ENCODE measurements at places on chromosomes 16 and 17.
A peak's percentile ranks its signal among the peaks of the same experiment; 100 is the strongest.

DNA sequence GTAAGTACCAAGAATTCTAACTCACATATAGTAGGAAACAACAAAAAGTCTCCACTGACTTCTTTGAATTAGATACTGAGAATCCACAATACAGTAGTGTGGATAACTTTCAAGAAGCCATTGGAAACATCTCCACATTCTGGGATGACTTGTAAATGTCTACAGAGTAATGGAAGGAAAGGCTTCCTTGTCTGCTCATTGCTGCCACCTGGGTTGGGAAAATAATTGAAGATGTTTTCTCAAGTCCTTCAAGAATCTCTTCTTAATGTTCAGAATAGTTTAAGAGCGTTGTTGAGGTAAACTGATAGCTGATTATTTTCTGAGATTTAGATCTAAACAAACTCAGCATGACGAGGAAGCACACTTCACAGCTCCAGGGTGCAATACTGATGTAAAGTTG is 14.0 kb downstream of the CPSF4L start:
- no peak for DNase-seq

GRCh38 chr16:6751191-6751590 is 581.5 kb upstream of the RBFOX1 start:
- no peak for DNase-seq

DNA sequence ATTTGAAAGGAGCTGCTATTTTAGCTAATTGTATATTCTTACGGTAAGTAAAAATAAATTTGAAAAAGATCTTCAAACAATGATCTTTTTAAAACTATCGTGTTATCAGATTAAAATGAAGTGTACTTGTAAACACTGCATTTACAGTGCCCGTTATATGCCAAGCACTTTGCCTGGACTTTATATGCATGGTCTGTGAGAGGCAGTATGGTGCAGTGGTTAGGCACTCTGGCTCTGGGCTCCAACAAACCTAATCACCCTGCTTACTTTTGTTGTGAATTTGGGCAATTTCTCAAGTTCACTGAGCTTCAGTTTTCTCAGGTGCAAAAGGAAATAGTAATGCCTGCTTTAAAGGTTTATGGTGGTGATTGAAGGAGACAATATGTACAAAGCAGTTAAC is 1.4 kb downstream of the PMP22 start:
- no peak for DNase-seq

DNA sequence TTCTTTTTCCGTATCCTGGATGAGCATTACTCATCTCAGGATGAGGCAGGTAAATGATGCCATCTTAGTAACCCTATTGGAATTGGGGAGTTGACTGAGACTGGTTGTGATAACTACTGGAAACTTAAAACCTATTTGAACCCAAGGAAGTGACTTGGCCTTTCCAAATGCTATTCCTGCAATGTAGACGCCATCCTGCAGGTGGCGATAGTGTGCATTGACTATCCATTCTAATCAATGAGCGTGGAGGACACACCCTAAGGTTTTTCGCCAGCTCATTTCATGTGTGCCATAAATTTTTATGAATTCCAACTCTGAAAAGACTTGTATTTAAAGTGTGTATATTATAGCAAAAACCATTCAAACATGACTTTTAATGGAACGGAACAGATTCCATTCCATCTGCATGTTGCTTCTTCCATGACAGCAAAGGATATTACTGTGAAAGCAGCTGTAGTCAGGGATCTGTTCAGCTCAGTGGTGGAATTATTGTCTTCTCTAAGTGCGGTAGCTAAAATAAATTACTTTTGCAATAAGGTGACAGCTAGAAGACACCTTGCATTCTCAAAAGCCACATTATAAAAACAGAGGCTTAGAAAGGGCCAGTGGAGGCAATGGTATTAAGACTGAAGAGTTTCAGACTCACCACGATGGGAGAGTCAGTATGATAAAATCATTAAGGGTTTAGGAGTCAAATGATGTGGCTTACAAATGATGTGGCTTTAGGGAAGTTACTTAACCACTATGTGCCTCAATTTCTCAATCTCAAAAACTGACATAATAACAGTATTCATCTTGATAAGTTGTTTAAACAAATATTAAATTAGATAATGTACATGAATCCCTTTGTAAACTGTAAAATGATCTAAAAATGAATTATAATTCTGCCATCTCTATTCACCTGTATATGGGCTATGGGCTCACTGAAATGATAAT is 55.5 kb downstream of the SYT17 start:
- no peak for DNase-seq

DNA sequence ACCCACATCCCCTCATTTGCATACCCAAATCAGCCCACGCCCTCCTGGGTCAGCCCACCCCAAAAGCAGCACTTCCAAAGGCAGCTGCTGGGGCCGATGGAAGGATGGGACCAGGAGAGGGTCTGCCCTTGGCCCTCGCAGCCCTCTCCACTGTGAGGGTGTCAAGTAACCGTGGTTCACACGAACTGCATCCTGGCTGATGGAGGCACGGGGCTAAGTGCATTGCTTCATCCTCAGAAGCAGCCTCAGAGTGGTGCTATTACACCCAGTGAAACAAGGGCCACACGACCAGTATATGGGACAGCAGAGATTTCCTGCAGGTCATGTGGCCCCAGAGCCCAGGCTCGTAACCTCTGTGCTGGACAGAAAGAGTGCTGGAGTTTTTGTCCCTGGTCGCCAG is 13.2 kb upstream of the ATP2A3 start:
- DNase-seq, result peak; percentile 50

DNA sequence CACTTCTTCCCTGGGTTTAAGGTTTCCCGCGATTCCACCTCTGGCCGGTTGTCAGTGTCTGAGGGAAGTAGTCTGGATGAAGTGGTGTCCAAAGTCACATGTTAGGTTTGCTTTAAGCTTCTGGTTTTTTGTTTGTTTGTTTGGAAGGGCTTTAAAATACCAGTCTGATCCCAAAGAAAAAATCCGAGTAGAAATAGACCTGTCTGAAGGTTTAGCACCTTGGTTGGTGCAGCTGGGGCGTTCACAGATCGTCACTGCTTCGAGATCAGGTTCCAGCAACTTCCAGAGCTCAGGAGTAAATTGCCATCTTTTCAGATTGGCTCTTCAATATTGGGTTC is 567 bp downstream of the TMEM97 start:
- DNase-seq, result no peak

DNA sequence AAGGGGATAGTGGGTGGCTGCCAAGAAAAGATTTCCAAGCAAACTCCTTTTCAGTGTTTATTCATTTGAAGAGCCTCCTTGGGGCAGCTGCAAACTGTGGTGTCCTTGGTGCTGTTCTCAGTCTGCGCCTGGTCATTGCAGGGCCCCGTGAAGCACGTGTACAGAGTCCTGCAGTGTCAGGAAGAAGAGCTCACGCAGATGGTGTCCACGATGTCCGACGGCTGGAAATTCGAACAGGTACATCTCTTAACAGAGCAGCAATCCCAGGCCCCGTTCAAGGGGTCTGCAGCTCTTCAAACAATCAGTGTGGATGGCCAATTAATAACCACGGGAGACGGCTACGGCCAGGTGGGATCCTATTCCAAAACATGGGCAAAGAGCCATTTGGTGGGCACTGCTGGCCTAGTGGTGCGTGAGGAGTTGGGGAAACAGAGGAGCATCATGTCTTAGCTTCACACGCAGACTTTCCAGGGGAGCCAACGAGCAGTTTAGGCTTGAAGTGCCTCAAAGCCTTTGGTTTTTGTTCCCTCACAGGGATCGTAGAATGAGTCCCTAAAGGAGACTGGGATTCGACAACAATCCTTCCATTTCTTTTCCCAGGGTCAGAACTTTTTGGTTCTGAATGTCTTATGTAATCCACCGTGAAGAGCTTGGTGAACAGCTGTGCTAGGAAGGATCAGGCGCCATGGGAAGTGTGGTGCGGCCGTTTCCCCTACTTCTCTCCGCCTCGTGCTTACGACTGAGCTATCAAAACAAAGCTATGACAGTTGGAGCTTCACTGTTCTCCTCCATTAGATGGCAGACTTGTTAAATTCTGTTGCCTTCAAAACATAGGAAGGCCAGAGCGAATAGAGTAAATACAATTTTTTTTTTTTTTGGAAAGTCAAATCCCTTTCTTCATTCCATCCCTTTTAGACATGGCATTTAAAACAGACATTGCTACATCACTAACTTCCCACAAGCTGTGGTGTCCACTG is 12.6 kb downstream of the KCTD2 start:
- DNase-seq, result no peak

GRCh38 chr17:57983446-57983845 is 4.6 kb downstream of the VEZF1 start:
- DNase-seq, result no peak

DNA sequence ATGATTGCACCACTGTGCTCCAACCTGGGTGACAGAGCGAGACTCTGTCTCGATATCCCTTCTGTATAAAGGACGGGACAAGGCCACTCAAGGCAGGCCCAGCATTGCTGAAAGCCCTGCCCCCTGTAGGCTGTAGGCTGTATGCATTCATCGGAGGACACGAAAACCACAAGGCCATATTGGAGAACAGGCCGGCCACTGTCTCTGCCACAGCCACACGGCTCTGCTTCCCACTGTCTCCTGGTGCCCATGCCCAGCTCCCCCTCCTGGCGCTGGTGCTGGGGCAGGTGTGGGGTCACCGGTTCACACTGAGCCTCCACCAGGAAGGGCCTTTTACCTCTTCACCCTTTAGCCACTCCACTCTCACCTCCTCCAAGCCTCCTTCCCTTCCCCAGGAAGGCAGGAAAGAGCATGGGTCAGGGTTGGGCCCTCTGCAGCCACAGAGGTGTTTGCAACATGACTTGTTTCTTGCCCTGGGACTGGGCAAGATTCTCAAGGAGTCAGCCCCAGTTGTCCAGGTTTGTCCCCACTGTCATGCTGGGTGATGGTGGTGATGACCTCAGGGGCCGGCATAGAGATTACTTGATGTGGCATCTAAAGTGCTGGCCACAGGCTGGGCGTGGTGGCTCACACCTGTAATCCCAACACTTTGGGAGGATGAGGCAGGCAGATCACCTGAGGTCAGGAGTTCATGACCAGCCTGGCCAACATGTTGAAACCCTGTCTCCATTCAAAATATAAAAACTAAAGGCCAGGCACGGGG is 5.3 kb upstream of the NTN3 start:
- no peak for DNase-seq

- no peak for DNase-seq
Observed at GRCh38 chr16:55437625-55438024, 41.4 kb upstream of the MMP2 start.

DNA sequence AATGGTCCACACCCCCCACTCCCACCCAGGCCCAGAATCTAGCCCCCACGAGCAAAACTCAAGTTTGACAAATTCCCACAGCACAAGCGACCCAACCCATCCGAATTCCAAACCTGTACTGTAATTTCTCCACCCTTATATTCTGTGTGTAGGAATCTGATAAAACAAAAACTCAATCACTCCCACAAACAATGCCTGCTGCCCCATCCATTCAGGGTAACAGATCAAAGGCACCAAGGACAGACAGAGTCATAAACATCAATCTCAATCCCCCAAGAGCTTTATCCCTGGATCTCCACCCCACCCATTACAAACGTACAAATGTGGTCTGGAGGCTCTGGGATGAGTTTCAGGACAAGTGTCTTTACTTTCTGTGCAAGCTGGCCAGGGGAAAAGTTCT is 157.8 kb downstream of the AXIN2 start:
- no peak for DNase-seq

DNA sequence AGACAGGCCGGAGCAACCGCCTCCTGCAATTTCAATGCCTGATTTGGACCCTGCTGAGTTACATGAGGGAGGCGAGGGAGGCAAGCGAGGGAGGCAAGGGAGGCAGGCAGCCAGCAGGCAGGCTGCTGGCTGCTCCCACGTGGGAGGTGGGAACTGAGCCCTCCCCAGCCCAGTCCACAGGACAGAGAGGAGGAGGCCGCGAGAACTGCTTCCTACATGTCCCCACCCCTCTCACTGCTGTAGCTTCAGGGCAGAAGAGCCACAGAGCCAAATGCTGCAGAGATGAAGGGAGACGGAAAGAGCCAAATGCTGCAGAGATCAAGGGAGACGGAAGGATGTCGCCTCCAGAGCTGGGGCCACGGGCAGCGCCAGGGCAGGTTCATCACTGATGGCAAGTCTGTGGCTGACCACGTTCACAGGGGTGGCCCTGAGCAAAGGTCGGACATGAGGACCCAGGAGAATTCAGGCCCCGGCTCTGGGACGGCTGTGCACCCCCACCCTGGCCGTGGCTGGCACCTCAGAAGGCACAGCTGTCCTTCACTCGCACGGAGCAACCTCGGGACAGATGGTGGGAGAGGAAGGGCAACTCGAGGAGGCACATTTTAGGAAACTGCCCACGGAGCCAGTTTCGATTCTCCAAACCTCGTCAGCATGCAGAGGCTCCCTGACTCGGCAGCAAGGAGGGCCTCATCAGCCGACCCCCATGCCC is 21.5 kb downstream of the RPH3AL start:
- peak; percentile 65 for DNase-seq

DNA sequence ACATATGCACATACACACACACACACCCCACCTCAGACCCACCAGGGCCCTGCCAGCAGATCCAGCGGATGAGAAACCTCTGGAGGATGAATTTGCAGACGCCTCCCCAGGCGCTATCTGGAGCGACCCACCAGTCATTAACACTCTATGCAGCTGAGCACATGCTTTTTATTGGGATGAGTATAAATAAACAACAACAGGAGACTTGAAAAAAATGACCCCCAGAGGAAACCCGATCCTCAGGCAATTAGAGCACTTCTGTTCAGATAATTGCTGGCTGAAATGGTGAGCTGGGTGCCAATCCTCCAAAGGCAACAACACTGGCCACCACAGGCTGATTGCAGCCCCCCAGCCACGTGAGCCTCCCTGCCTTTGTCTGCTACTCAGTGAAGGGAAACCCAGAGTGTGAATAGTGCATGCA is 32.9 kb downstream of the DYNLRB2 start:
- DNase-seq, result no peak

All from pancreas (tissue), 10 donors.